ENCODE measurements at places on chromosomes 2 and 18. TPM values are rescaled to one million over a fixed set of nuclear protein-coding genes. Genes with fewer than 3 reads are reported as not detected.

The CYP27C1 gene
- not detected for total RNA-seq

The TCF23 gene
- not detected for total RNA-seq

The PSD4 gene
- total RNA-seq, result 388 TPM

The DSG3 gene
- total RNA-seq, result not detected

DNA sequence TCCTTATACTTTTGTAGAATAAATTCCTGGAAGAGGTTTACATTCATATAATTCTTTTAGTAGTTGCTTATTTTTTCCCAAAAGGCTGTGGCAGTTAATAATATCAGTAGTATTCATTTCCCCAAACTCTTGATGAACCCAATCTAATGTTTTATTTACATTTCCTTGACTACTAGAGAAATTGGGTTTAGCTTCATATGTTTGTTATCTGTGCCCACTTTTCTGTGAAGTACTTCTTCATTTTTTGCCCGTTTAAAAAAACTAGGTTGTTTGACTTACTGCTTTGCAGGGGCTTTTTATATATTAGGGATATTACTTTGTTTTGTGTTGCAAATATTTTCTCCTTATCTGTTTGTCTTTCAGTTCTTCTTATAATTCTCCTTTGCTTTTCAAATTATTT is 17.2 kb downstream of the RALB start:
- no peak overlapping the region for H3K27ac ChIP-seq
- peaks cover 48% of the 10 kb centered on the region for H3K4me1 ChIP-seq
- no peaks in the 10 kb centered on the region for H3K27me3 ChIP-seq
- DNase-seq, result no peak
- no peak overlapping the region for H3K4me3 ChIP-seq
- H3K36me3 ChIP-seq, result peaks cover 43% of the 10 kb centered on the region

GRCh38 chr2:226247289-226248275 is 552.0 kb downstream of the IRS1 start:
- no peaks in the 10 kb centered on the region for H3K4me1 ChIP-seq
- no peak overlapping the region for H3K27ac ChIP-seq
- no peaks in the 10 kb centered on the region for H3K27me3 ChIP-seq
- H3K36me3 ChIP-seq, result no peaks in the 10 kb centered on the region
- no peak for DNase-seq

GRCh38 chr2:131724019-131724418 is 196.3 kb downstream of the CCDC74A start:
- no peak overlapping the region for H3K4me3 ChIP-seq
- H3K27me3 ChIP-seq, result no peaks in the 10 kb centered on the region
- DNase-seq, result no peak

Measured in activated CD8-positive, alpha-beta memory T cell treated with anti-CD3 and anti-CD28 coated beads, Interleukin-2, amount 10 ng/mL, durations not matched to agents 7 days and 5 days (primary cell).